ENCODE measurements at places on chromosomes 6 and 20. TPM values are rescaled to one million over a fixed set of nuclear protein-coding genes. Genes with fewer than 3 reads are reported as not detected.

TPX2 gene
- 132 TPM for total RNA-seq

CRISP3 gene
- total RNA-seq, result not detected

THBS2 gene
- not detected for total RNA-seq

KCNQ2 gene
- total RNA-seq, result 0.44 TPM

SLC4A11 gene
- 0.53 TPM for total RNA-seq

DNAH8 gene
- total RNA-seq, result 0.41 TPM

MYBL2 gene
- 87.7 TPM for total RNA-seq

DNA sequence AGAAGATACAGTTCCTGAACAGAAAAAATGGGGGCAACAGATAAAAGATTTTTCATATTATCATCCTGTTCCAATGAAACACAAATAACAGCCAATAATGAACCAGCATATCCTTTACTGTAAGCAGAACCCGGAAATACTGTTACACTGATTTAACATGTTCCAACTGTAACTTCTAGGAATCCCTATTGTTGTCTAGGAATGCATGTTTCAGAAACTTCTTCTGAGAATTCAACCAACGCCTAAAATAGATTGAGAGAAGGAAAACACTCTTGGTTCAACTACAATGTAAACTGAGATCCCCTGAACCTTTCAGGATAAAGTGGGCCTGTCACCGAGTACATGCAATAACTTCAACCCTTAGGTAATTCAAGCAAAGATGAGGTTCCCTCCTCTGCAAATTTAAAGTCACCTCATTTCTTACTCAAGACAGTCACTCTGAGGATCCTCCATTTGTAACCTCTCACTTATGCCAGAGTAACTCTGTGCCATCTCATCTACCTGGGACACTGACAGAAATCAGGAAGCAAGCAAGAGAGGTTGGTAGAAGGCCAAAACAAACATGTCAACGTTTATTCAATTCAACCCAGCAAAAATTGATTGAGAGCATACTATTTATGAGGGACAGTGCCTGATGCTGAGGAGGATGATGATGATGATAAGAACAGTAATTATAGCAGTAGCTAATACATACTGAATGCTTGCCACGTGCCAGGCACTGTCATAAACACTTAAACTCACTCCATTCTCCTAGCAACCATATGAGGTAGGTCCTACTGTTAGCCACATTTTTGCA is 14.1 kb downstream of the UBE3D start:
- no peak for DNase-seq

- no peak for DNase-seq
Observed at GRCh38 chr6:53658992-53659391, 6.6 kb downstream of the KLHL31 start.

DNA sequence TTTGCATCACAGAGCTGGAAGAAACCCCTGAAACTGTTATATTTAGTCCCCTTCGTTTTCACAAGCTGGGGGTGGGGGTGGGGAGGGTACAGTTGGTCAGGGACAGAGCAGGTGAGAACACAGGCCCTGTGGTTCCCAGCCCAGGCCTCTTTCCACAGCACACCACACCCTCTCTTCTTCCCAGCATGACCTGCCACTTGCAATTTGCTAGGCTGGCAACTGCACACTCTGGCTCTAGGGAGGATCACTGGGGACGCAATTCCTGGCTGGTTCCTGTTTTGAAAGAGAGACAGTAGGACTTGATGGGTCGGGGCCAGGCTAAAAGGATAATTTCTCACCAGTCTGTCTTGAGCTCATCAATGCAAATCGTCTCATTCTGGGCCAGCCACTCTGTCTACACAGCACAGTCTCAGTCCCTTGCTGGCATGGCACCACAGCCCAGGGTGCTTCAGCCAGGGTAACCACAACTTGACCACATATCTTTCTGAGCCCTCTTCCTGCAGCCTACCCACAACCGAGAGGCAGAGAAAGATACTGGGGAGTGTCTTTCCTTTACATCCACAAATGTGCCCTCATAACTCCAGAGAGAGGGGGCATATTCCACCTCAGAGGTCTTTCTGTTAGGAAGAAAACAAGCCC is 41.7 kb upstream of the EMILIN3 start:
- peak; percentile 14 for DNase-seq

GRCh38 chr6:158910484-158911440 is 89.2 kb downstream of the RSPH3 start:
- DNase-seq, result peak; percentile 8

DNA sequence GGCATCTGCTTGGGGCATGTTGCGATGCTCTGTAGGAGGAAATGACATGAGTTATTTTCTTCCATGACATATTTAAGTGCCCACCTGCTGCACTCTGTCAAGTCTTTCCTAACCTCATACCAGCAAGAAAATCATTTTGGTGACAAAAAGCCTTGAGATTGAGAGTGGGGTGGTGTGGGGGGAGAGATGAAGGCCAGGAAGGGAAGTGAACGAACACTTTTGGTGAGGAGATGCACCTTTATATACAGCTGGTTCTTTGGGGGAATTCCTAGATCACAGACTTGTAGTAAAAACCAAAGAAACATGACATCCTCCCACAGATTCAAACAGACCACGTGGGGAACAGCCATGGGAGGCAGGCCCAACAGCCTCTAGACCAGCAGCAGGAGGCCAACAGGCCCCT is 26.1 kb downstream of the NCOA5 start:
- peak; percentile 24 for DNase-seq

DNA sequence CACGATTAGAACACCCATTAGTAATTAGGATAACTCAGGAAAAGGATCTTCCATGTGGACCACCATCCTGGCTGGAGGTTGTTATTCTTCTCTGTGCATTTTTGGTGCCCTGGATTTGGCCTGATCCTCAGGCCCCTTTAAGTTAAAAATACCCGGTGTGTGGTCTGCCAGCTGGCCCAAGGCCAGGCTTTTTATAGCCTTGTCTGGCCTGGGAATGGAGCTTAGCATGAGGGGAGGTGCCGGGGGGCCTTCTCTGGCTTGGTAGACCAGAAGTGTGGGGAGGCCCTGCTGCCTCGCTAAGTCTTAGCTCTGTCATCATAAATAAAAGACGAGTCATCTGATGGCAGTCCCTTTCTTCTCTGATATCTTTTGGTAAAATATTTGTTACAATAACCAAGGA is 71.4 kb downstream of the ARID1B start:
- DNase-seq, result no peak

DNA sequence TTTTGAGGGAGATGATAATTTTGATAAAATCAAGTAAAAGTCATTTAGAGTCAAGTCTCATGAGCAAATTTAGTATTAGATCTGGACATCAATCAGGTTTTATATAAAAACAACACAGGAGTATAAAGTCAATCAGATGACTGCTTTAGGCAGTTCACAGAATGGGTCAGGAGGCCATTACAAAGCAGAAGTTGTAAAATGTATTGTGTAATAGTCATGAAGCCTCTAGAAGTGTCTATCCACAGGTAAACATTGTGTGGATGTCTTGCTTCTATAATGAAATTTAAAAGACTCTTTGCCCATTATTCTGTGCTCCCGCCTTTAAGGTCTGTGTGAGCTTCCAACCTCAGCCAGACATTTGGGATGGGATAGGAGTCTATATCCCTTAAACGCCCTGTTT is 28.8 kb downstream of the MAP7 start:
- no peak for DNase-seq

- DNase-seq, result peak; percentile 45
Observed at GRCh38 chr6:293193-294174, 1.2 kb downstream of the DUSP22 start.

DNA sequence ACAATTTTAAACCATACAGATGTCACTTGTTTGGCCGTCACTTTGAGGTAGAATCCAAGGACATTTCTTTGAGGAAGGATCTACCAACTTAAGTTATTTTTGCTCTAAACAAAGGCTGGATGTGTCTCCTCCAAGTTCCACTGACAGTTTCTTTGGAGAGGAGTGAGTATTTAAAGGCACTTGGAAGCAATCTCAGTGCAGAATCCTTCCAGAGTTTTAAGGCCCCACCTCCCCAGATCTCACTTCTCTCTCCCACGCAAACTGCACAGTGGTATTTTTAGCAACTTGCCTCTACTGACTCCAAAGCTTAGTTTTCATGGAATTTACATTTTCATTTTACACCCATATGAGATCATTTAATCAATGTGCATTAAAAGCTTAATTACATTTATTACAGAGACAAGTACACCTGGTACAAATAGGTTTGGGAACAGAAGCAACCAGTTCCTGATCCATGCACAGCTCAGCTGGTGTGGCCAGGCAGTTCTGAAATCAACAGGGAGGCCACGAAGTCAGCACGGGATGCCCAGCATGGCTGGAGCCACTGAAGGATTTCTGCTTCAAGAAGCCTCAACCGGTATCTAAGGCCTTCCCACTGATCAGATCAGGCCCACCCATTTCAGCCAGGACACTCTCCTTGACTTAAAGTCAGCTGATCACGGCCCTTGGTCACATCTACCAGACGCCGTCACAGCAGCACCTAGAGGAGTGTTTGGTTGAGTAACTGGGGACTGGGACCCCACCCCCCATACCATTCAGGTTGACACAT is 109.8 kb downstream of the SYCP2 start:
- no peak for DNase-seq

GRCh38 chr20:382291-383115 is 1.9 kb downstream of the TRIB3 start:
- DNase-seq, result peak; percentile 25

GRCh38 chr6:71665931-71666330 is 220.4 kb upstream of the RIMS1 start:
- DNase-seq, result no peak
